GM23338 (cell line): ENCODE measurements at places on chromosomes 1 and 21. TPM values are rescaled to one million over a fixed set of nuclear protein-coding genes. Genes with fewer than 3 reads are reported as not detected.

DNA sequence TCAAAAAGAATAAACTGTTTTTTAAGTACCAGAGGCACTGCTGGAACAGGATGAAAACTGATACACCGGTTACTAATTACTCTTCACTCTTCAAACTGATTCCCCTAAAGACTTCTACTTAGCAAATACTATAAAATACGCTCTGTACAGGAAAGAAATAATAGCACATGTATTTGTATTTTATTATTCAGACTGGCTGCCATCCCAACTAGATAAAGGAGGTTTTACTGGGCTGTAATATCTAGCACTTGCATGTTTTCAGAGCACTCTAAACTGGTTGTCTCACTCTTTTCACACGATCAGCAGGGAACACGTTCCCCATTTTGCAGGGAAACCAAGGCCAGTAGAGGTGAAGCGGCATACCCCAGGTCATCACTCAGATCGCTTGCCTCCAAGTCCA lies 9.2 kb downstream of the SMIM12 start:
- no peak overlapping the region for H3K4me3 ChIP-seq
- H3K27me3 ChIP-seq = no peaks in the 10 kb centered on the region
- DNase-seq = no peak
- no peak overlapping the region for H3K27ac ChIP-seq
- peaks cover 12% of the 10 kb centered on the region for H3K4me1 ChIP-seq

- no peaks in the 10 kb centered on the region for H3K36me3 ChIP-seq
- no peak overlapping the region for H3K27ac ChIP-seq
- DNase-seq = no peak
These were observed 336.7 kb downstream of the DUSP10 start for GRCh38 chr1:221405146-221405545.

- peaks cover 19% of the 10 kb centered on the region for H3K4me1 ChIP-seq
- no peaks in the 10 kb centered on the region for H3K27me3 ChIP-seq
- H3K36me3 ChIP-seq = peaks cover 6% of the 10 kb centered on the region
- H3K27ac ChIP-seq = no peak overlapping the region
- H3K4me3 ChIP-seq = no peak overlapping the region
- DNase-seq = no peak
These were observed 170.0 kb downstream of the GALNT2 start for GRCh38 chr1:230237009-230237370.

GRCh38 chr1:215264649-215265048 lies 182.1 kb downstream of the KCNK2 start:
- H3K4me1 ChIP-seq = peaks cover 9% of the 10 kb centered on the region
- H3K27me3 ChIP-seq = no peaks in the 10 kb centered on the region
- H3K4me3 ChIP-seq = no peak overlapping the region
- no peak overlapping the region for H3K27ac ChIP-seq

GRCh38 chr21:38858026-38858811 lies 52.5 kb downstream of the ETS2 start:
- H3K36me3 ChIP-seq = no peaks in the 10 kb centered on the region
- no peaks in the 10 kb centered on the region for H3K27me3 ChIP-seq
- H3K27ac ChIP-seq = no peak overlapping the region
- no peak overlapping the region for H3K4me3 ChIP-seq
- H3K4me1 ChIP-seq = no peaks in the 10 kb centered on the region

CFHR5 gene
- not detected in 2 replicates for total RNA-seq

PRELP gene
- 0.03 and 0.08 TPM in 2 replicates for total RNA-seq
